ENCODE measurements at places on chromosomes 1 and 21.

DNA sequence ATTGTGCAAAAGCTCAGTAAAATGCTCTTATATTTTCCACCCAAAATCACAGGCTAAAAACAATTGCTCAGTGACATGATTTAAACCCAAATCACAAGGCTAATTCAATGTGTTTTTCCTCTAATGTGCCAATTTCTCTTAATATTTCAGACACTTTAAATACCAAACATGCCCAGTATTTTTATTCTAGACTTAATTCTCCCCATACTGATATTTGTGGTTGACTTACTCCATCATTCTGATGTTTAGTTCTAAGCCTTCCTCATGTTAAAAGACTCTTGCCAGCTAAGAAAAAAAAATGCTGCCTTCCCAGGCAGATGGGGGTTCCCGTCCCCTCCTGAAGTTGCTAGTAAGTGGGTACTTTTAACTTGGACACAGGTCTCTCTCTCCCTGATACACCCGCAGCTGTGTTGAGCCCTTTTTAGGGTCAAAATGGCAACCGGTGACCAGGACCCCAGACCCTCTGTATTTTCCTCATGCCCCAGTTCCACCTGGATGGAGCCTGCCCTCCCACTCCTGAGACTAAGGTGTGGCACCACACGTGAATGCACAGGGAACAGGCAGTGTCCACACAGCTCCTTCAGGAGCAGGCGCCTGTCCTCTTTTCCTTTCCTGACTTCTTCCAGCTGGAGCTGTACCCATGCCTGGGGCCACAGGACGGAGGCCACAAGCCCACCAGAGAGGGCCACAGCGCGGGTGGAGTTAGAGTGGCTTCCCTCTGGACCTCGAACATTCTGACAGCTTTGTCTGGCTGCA is 118.9 kb downstream of the RIPK4 start:
- DNase-seq = no peak

GRCh38 chr1:221418346-221418745 is 323.5 kb downstream of the DUSP10 start:
- DNase-seq = no peak

- DNase-seq = no peak
Observed at GRCh38 chr1:17654519-17654918, 100.6 kb upstream of the ACTL8 start.

GRCh38 chr1:19260211-19261138 is 8.9 kb downstream of the MRTO4 start:
- DNase-seq = no peak

- no peak for DNase-seq
Observed at GRCh38 chr1:42963378-42964043, 4.8 kb upstream of the SLC2A1 start.

GRCh38 chr1:247824023-247824422 is at the start of gene OR14A16:
Gene OR14A16, minus strand, starts transcription at chr1:247824119. Its CDS starts 8,390 bp downstream, at chr1:247815729.
- DNase-seq = no peak

DNA sequence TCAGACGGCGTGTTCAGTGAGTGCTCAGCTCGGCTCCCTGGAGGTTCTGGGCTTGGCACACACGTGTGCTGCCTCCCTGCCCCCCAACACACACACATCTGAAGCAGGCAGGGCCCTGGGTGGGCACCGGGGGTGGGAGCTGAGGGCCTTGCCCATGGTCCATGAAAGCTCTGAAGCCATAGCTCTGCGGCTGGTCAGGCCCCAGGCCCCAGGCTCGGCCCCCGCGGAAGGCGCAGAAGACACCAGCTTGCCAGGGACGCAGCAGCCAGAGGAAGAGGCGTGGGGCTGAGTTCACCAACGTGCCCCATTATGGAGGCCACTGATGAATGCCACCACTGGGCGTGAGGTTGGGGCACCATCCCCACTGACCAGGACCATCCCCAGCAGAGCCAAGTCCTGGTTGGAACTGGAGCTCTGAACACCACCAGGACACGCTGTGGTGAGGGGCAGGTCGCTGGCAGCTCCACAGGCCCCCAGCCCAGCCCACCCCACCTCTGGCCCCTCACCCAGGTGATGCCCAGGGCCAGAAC is 4.2 kb downstream of the AURKAIP1 start:
- DNase-seq = no peak

GRCh38 chr1:9293533-9294404 is 1.1 kb downstream of the SPSB1 start:
- DNase-seq = no peak

GRCh38 chr1:192824511-192824910 is 15.7 kb downstream of the RGS2 start:
- no peak for DNase-seq

DNA sequence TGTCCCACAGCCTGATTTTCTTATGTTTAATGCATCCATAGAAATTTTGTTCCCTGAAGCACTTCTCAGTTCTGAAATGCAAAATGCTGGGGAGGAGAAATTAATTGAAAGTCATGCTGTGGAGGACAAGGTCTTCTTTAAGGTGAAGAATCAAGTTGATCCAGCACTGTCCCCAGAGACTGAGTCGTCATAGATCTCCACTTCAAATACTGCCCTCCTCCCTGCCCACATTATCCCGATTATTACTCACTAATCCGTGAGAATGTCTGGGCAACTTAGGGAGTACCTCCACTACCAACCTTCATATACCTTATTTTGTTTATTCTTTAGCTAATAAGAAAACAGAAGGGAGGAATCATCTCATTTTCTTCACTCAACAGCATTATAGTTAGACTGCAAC is 70.0 kb upstream of the FMN2 start:
- no peak for DNase-seq

GRCh38 chr1:79694241-79694640 is 687.7 kb upstream of the ADGRL4 start:
- no peak for DNase-seq

GRCh38 chr1:154623358-154623757 is 15.4 kb upstream of the ADAR start:
- DNase-seq = no peak

- DNase-seq = no peak
Observed at GRCh38 chr21:32426066-32426465, 13.6 kb downstream of the EVA1C start.

- DNase-seq = no peak
Observed at GRCh38 chr1:64549464-64550239, 79.7 kb downstream of the CACHD1 start.

All from stimulated activated CD4-positive, alpha-beta T cell treated with anti-CD3 and anti-CD28 coated beads, Interleukin-1b, Interleukin-23, amount 100 ng/mL, for 1 hour (primary cell).